Activated T-cell treated with anti-CD3 and anti-CD28 coated beads for 1 hour (primary cell): ENCODE measurements at places on chromosomes 3 and 15.

DNA sequence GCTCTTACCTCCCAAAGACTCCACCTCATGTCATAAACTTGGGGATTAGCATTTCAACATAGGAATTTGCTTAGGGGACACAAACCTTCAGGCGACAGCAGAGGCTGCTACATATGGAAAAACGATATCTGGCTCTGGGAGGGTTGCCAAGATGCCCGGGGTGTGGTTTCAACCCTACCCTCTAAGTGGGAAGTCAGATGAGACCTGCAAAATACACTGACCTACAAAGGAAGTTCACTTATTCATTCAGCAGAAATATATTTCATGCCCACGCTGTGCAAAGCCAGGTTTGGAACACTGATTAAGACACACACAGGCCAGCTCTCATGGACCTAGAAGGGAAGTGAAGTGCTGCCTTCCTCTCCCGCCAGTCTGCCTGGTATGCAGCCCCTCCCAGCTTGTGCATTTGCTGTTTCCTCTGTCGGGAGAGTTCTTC lies 239.3 kb downstream of the FEZF2 start:
- DNase-seq = no peak

DNA sequence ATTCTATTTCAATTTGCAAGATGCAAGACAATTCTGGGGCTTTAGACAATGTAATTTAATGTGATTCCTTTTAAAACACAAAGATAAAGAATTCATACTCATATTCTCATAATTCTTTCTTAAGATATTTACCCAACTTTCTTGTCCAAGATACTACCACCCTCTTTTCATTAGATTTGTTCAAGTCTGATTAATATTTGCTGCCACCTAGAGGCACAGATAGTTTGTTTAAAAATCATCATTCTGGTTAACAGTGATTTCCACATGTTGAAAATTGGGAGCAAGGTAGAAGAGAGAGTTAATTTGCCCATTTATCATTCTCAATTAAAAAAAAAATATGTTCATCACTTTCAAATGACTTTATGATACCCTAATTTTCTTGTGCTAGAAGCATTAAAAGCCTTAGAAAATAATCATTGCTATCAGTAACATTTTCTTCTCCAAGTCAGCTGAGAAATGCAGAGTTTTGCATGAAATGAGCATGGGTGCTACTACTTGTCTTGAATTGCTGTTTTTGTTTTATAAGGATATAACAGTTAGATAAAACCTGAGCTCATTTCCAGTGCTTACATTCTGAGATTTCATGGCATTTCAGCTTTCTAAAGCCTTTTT lies 11.6 kb downstream of the TAMM41 start:
- no peak for DNase-seq

- DNase-seq = no peak
Observed at GRCh38 chr3:58345457-58345856, 12.8 kb downstream of the PXK start.

DNA sequence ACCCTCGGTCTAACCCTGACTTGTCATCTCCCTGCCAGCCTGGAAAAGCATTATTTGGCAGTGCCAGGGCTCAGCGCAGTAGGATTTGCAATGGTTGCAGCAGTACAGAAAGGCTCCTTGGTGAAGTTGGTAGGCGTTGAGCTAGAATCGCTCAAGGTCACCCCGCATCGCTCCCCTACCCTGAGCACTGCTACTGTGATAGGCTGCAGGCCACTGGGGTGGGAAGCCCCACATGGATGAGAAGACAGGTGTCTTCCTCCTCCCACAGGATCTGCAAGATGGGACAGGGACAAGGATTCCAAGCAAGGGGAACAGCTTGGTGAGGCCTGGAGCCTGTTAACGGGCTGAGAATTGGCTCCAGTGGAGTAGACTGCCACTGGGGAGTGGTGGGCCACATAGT lies 10.7 kb downstream of the CLK3 start:
- DNase-seq = no peak

DNA sequence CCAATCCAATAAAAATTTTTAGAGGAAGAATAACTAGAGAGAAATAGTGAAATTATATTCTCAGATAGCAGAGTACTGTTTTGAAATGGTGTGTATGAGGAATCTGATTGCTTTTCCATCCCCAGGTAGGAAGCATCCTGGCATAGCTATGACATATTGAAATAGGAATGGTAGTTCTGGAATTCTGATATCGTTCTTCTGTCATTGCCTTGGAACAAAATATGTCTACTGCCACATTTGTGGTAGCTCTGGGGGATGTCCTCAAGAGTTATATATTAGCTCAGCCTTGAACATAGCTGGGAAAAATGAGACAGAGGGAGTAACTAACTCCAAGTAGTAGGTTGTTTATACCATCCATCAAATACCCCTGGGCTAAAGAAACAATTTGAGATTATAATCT lies 950.7 kb downstream of the MCTP2 start:
- no peak for DNase-seq
